ENCODE measurements at places on chromosomes 7 and 10.

DNA sequence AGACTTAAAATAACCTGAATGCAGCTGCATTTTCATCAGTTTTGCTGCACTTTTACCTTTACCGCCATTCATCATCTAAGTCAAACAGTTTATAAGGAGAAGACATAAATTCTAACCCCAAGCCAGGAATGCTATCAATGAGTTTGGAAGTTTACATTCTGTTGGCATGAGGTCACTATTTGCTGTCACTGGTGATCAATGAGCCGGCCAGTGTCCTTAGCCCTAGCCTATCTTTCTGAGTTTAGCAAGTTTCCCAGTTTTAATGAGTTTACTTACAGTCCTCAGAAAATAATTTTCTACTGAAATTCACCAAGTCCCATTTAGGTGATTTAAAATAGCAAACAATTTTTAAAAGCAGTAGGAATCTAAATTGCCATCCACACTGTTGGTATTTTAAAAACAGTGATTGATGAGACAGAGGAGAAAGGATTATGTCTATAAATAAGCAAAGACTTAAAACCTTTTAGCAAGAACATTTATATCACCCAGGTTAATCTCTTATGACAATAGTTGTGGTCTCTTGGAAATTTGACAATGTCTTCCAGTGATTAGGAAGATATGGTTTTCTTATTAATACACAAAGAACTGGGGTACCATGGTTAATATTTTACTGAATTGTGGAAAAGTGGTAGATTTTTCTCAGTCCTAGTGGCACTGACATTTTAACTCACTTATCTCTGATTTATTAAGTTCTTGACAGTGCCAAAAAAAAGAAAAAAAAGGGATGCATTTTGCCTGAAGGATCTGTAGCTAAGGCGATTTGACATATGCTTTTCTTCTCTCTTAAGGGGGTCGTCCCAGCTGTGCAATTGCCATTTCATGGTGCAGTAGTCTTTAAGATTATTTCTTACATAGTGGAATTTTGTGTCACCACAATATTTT is 443.4 kb upstream of the ANKRD30A start:
- no peak for DNase-seq

DNA sequence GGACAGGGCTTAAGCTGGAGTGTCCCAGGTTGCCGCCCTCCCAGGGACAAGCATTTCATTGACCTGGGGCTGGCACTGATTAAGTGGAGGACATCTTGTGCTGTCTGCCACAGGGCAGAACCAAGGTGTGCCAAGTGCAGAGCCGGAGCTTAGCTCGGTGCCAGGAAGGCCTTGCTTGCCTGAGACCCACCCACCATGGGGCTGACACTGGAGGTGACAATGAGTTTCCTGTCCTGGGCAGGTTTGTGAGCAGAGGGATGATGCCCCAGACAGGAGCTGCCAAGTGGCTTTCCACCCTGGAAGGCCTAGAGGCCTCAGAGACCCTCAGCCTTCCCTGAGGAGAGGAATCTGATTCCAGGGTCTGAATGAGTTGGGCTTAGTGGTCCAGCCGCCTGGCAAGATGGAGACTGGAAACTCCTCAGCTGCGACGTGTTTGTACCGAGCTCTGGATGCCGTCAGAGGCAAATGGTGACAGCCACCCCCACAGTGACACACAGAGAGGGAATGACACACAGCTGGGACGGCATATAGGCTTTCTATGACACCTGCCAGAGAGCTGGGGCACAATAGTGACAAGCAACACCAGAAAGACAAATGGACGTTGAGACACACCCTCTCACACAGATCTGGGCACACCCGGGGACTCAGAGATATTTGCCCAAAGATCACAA is 2.6 kb downstream of the ADCYAP1R1 start:
- DNase-seq = no peak

- DNase-seq = no peak
Measured at GRCh38 chr7:78195281-78195680, 396.7 kb downstream of the PHTF2 start.

DNA sequence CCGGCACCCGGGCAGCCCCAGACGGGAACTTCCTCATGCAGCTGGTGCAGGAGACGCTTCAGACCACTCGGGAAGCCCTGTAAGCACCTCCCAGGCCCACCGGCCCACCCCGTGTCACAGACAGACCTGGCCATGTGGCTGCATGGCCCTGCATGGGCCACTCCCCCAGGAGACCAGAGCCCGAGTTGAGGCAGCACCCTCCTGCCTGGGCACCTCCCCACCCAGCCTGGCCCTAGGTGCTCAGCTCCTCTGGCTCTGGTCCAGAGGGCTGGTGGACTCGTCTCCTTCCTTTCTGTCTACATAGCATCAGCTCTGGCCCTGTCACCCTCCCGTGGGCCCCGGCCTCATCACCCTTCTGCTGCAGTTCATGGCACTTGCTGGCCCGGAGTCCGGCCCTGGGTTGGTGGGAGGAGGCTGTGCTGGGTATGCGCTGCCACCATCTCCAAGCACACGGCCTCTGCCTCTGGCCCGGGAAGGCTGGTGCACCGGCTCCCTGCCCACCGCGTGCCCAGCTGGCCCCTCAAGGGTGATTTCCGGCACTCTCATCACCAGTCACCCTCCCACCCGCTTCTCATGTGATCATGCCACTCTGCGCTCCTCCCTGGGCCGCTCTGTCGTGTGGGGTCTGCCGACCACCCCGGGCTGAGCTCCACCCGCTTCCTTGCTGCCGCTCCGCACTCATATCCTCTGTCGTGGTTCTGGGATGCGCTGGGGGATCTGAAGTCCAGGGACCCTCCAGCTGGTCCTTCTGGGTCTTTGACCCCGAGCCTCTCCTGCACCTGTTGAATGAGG is 53.1 kb upstream of the DPYSL4 start:
- DNase-seq = no peak

DNA sequence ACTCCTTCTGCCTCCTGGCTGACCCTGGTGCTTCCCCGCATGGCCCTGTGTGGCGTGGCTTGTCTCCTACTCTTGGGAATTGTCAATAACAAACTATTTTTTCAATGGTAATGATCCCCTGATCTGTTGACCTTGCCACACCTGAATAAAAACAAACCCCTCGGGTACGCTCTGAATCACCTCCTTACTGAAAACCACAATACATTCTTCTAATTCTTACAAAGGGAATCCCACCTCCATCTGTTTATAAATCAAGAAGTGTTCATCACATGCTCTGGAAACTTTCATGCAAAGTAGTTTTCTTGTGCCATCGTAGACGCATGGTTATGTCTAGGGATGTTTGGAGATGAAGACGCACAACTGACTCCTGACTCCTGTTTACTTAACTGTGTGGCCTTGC is 245.8 kb downstream of the FRMD4A start:
- no peak for DNase-seq

DNA sequence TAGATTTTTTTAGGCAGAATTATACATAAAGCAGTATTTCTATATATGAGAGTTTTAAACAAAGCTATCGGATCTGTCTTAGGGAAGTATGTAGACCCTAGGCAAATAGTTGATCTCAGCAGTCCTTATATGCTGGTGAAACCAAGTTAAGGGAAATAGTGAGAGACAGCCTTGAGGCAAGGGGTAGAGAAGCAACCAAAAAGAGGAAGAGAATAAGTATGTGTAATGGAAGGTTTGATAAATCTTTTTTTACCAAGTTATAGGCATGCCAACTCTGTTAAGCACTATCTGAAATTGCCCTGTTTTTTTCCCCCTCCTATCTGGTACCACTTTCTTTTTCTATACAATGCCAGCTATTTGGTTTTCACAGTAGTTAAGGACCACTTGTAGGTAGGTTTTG is 19.9 kb downstream of the SPAG6 start:
- no peak for DNase-seq

Data from CD4-positive, alpha-beta T cell treated with Interleukin-6 for 4 hours (primary cell).